ENCODE measurements at places on chromosomes 3 and 15. TPM values are rescaled to one million over a fixed set of nuclear protein-coding genes. Genes with fewer than 3 reads are reported as not detected.

CILP gene
- total RNA-seq: 0.05 TPM

TMEM207 gene
- not detected for total RNA-seq

A4GNT gene
- not detected for total RNA-seq

LRTM1 gene
- not detected for total RNA-seq

CATSPER2 gene
- total RNA-seq: 5.1 TPM

CRABP1 gene
- not detected for total RNA-seq

ZNF860 gene
- total RNA-seq: 0.19 TPM

RFC4 gene
- total RNA-seq: 118 TPM

ABHD2 gene
- 38.5 TPM for total RNA-seq

TNFAIP8L3 gene
- not detected for total RNA-seq

All from activated CD4-positive, alpha-beta memory T cell treated with anti-CD3 and anti-CD28 coated beads for 36 hours (primary cell).